NCI-H446 (cell line): ENCODE measurements at places on chromosomes 12 and 14.

GRCh38 chr12:124188561-124189405, 106.1 kb upstream of the RFLNA start:
- peak; percentile 47 for DNase-seq

DNA sequence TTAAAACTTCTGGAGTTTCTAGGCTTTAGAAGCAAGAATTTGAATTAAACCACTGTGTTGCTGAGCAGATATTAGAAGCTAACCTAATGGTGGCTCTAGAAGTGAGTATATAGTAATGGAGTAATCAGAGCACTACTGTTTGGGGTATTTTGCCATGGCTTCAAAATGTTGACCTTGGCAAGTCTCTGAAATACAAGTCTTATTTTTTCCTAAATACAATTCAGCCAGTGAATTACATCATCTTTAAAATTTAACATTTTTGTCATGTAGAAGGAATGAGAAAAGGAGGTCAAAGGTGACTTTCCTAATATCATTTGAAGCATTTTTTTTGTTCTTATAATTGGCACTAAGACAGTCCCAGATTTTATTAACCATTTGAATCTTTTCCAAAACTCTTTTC, 25.2 kb downstream of the PMCH start:
- no peak for DNase-seq

- no peak for DNase-seq
Observed at GRCh38 chr12:58224536-58225105, 283.3 kb downstream of the ATP23 start.

DNA sequence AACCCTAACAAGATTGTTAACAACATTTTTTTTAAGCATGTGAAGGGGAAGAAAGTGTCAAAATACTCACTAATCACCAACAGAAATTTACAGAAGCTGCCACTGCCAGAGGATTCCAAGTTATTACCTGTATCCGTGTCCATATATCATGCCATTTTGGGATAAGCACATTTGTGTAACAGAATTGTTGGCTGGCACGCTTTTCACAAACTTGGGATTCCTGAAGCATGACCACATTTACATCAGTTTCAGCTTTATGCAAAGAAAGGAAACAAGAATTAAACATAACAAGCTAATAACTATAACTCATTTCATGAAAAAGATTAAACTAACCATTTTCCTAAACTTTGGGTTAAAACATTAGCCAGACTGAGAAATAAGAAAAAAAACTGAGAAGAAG, 5.9 kb downstream of the NEMP1 start:
- DNase-seq: no peak

DNA sequence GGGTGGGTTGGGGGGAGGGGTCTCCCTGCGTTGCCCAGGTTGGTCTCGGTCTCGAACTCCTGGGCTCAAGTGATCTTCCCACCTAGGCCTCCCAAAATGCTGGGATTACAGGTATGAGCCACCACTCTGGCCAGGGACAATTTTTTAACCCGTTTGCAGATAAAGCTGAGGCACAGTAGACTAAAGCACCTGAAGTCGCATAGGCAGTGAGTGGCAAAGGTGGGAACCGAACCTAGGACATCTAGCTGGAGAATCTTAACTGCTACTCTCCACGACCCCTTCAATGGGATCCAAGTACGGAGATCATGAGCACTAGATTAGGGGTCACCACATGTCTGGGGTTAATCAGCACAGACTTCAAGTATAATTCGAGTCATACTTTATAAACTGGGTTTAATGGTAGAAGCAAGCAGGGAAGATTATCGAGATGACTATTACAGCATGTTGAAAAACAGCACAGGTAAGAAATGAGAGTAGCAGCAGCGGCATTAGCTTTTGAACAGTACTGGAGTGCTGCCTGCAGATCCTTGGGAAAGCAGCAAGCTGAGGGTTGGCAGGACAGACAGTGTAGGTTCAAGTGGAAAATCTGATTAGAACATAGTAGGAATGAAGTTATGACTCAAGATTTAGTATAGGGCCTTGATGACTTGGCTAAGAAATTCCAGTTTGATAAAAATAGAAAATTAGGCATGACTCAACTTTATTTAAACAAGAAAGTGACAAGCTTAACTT, 23.9 kb downstream of the NID2 start:
- no peak for DNase-seq

GRCh38 chr12:64286521-64286920, 64.4 kb upstream of the KICS2 start:
- DNase-seq: no peak

- no peak for DNase-seq
Observed at GRCh38 chr14:22545842-22546721, 42.9 kb downstream of the DAD1 start.

- DNase-seq: no peak
Observed at GRCh38 chr12:45668641-45669040, 60.9 kb upstream of the ARID2 start.

- no peak for DNase-seq
Observed at GRCh38 chr12:5723071-5723470, 222.0 kb downstream of the ANO2 start.

- no peak for DNase-seq
Observed at GRCh38 chr12:80598004-80598606, 109.3 kb upstream of the MYF6 start.

DNA sequence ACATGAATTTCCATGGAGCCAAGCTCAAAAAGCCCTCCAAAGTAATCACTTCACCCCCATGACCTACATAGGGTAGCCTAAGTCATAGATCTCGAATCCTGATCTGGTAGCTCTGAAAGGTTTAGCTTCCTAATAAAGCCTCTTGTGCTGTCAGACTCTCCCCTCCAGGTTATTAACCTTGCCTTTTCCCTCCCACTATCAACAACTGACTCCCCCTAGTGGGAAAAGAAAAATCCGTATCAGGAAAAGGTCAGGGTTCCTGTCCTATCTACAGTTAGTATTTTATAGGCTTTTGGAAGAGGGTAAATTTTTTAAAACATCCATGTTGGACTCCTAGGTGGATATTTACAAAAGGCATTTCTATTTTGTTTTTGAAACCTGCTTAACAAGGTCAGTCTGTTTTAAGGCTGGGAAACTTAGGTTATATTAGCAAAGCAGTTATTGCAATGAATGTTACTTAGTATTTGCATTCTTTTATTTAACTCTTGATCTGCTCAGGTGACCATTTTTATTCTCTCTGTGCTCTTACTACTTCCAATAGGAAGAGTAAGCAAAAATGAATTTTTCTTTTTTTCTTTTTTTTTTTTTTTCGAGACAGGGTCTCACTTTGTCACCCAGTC, 8.0 kb downstream of the YY1 start:
- DNase-seq: peak; percentile 45

DNA sequence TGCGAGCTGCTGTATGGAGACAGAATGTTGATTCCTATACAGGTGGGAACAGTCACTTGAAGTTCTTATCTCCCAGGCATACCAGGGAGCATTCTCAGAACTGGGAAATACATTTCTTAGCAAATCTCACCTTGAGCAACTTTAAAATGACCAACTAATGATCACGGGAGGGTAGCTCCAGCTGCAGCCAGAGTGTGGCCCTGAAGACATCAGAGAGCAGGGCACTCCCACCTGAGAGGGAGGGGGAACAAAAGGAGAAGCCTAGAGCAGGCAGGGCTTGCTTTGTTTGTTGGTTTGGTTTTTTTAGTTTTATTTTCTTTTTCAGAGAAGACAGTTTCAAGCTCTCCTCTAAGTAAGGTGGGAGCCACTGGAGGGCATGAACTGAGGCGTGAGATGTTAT, 101.1 kb downstream of the OTX2 start:
- DNase-seq: no peak

- DNase-seq: no peak
Observed at GRCh38 chr12:129727100-129727499, 176.7 kb downstream of the TMEM132D start.

DNA sequence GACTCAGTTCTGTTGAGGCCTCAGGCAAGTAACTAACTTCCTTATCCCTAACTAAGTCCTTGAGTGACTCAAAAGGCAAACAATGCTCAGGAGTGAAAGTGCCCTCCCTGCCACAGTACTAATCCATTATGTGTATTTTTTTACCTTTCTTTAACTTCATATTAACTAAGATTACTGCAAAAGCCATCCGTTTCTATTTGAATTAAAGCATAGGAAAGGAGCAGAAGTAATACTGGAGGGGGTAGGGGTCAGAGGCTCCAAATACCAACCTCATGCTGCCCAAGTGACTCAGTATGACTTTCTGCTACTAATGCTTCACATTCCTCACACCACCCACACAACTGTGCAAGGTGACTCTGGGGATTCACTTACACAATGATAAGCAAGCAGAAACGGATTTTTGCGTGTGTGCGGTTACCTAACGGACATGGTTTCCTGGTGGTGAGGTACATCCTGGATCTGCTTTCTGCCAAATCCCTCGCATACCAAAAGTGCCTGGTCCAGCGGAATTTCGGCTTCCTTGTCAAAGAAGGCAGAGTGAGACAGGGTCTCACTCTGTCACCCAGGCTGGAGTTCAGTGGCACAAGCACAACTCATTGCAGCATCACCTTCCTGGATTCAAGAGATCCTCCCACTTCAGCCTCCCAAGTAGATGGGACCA, 25.1 kb downstream of the MOK start:
- no peak for DNase-seq

DNA sequence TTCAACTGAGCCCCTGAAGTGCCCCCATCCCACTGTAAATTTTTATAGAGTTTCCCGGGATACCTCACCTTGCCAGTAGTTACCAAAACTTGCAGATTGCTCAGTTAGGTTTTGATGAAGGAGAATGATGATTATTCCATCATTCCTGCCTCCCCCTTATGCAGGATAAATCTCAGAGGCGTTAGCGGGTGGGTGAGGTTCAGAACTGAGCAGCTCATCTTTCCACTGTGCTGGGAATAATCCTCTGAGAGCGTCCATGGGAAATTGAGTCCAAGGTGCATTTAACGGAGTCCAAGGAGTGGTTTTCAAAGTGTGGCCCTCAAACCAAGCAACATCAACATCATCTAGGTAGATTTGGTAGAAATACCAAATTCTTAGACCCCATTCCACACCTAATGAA, 18.7 kb downstream of the ACSM4 start:
- no peak for DNase-seq

DNA sequence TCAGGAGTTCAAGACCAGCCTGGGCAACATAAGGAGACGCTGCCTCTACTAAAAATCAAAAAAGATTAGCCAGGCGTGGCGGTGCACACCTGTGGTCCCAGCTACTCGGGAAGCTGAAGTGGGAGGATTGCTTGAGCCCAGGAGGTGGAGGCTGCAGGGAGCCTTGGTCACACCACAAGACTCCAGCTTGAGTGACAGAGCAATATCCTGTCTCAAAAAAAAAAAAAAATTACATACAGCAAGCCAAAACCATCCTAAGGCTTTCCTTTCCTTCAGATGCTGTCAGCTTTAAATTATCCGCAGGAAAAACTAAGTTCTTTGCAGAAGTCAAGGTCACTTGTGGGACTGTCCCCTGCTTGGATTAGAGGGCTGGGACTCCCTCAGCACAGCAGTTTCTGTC, 1.3 kb downstream of the CS start:
- DNase-seq: no peak

- DNase-seq: no peak
Observed at GRCh38 chr12:107165581-107165980, 72.2 kb upstream of the CRY1 start.

GRCh38 chr12:68100241-68100640, 59.3 kb downstream of the IFNG start:
- DNase-seq: no peak

DNA sequence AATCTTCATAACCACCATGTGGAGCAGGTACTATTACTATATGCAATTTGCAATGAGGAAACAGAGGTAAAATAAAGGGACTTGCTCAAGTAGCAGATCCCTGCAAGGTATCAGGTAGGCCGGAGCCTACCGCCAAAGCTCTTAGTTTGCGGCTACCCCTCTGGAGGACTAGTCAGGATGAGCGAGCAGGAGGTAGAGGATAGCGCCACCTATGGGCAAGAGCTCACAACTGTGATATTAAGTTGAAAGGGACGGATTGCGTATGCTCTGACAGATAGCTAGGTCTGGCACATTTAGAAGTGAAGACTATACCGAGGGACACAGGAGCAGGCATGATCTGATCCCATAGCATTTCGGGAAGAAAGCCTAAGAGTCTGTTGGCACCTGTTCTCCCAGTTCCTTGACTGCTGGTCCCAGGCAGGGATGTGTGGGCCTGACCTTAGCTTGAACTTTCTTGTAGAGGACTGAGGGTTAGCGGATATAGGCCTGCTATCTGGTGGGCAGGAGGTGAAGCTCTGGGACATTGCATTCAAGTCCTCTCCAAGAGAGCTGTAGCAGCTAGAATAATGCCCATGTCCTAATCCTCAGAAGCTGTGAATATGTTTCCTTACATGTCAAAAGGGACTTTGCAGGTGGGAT, 48.0 kb downstream of the SLC17A8 start:
- peak; percentile 5 for DNase-seq

- peak; percentile 83 for DNase-seq
Observed at GRCh38 chr12:64083285-64084210, 138.5 kb downstream of the KICS2 start.

DNA sequence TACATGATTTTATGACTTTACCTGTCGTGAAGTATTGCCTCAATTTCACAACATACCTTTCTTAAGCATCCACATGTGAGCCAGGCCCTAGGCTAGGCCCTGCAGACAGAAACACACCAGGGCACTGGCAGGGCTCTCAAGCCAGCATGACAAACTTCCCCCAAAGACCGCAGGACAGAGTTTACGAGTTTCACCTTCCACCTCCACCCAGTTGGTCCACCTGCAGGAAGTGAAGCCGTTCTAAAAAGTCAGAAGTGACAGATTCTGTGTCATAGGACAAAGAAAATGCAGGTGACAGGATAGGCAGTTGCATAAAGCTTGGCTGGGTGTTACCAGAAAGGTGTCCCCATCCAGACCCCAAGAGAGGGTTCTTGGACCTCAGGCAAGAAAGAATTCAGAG, 382.3 kb downstream of the PCNX1 start:
- DNase-seq: no peak

DNA sequence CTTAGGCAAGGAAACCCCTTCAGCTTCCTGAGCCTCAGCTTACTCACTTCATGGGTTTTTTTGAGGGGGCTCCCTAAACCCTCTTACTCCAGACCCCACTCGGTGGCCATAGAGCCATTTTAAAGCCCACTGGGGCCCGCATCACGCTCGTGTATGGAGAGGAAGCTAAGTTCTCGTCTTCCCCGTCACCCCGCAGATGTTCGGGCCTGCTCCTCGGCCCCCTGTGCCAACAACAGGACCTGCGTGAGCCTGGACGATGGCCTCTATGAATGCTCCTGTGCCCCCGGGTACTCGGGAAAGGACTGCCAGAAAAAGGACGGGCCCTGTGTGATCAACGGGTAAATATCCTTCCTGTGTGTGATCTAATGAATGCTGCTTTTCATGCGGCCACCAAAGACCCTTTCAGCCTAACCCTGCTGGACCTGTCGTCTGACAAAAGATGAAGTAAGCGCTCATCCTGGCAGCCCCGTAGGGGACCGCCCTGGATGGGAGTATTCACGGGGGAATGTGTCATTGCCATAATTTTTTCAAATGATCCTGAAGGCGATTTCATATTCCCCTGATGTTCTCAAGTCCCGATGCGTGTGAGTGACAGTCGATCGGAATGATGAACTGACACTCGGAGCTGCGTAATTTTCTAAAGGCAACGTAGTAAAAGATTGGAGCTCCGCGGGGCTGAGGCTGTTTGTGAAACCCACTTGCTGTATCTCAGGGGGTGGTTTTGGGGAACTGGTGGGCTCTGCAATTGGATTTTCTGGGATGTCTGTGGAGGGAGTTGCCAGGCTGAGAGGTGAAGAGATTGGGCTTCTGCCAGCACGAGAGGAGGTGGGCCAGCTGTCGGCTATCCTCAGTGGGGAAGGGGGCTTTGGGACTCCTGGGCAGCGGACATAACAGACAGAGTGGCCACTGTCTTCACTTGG, 5.4 kb downstream of the DLK1 start:
- no peak for DNase-seq

- no peak for DNase-seq
Observed at GRCh38 chr12:64099397-64099796, 122.7 kb downstream of the KICS2 start.
